ENCODE measurements at places on chromosomes 7 and 10. TPM values are rescaled to one million over a fixed set of nuclear protein-coding genes. Genes with fewer than 3 reads are reported as not detected.
A peak's percentile ranks its signal among the peaks of the same experiment; 100 is the strongest.

Gene ELOVL3
- not detected for total RNA-seq

Gene COL1A2
- total RNA-seq, result 10.2 TPM

Gene SEC31B
- total RNA-seq, result 50.5 TPM

Gene TMEM178B
- 3.7 TPM for total RNA-seq

Gene PNLIP
- not detected for total RNA-seq

Gene LDB3
- 0.10 TPM for total RNA-seq

Gene GPC2
- total RNA-seq, result 3.9 TPM

DNA sequence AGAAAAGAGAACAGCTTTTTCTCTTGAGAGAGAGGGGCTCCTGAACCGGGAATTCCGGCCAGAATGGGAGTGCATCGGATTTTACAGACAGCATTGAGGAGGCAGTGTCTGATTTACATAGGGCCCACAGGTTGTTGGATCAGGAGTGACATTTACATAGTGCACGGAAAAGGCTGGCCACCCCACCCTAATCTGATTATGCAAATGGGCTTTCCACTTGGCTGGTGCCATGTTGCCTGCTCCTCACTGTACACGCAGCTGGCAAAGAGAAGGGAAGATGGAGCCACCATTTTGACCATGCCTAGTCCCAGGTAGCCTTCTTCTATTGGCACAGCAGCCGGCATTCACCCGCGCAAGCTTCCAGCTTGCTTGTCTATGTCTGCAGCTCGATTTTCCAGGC lies 77.5 kb upstream of the FAM171A1 start:
- no peak for DNase-seq

GRCh38 chr7:150322833-150323681 lies at the start of the genes ACTR3C and LRRC61:
Gene ACTR3C (minus strand): TSS chr7:150323545. CDS start chr7:150295296, 28,249 bp downstream.
Gene LRRC61 (plus strand): TSS chr7:150323355. CDS start chr7:150336862, 13,507 bp downstream.
- DNase-seq, result peak; percentile 64

DNA sequence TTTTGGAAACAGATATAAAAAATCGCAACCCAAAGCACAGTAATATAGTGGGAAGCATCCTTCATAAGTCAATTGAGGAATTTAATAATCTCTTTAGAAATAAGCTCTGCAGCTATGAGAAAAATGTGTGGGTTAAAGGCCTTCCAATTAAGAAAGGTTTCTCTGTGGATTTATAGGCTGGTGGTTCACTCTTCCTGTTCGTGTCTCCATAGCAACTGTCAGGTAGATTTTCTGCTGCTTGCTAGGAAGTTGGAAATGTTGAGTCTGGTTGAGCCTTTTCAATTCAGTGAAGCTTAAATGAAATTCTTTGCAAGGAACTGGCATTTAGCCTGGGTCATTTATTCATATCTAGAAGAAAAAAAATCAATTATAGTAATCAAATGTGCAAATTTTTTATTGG lies 652.8 kb upstream of the CELF2 start:
- DNase-seq, result no peak

- DNase-seq, result no peak
Measured at GRCh38 chr10:122282253-122282671, 11.2 kb downstream of the BTBD16 start.

GRCh38 chr10:113916053-113916452 lies 61.6 kb downstream of the NHLRC2 start:
- DNase-seq, result no peak

DNA sequence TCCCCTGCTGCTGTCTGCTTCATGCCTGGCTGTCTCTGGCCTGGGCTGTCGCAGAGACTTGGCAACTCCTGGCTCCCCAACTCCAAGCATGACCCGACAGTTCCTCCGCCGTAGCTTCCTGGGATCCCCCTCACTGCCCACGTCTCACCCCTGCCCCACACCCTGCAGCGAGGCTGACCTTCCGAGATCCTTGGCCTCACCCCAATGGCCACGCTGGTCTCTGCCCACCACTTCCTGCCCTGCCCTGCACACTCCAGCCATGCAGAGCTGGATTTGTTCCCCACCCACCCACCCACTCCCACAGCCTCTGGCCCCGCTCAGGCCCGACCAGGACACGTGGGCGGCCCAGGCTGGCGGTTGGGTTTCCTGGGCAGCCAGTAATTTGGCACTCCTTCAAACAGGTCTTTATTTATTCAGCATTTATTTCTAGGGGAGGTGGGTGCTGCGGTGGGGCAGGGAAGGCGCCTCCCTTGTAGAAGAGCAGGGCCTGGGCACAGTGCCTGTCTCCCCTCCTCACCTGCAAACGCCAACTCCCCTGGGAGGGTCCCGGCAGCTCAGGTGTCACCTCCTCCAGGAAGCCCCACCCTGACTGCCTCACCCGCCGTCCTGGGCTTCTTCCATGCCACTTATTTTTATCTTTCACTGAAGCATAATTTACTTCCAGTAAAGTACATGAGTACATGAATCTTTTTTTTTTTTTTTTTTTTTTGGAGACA lies 25.5 kb downstream of the GTF2IRD1 start:
- DNase-seq, result no peak

GRCh38 chr7:46841248-46841647 lies 740.7 kb downstream of the TNS3 start:
- no peak for DNase-seq

DNA sequence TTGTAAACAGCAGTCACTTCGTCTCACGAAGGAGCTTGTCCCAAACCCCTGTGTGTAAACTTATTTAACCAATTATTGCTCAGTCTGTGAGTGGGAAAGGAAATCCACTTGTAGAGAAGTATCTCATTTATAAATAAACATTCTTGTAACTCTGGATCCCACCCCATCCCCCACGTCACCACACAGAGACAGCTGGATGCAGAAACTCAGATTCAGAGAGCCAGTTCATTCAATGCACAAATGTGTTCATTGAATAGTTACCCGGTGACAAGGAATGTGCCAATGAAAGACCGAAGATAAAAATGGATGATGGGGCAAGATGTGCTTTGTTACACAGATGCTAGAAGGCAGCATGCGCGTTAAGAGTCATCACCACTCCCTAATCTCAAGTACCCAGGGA lies 8.3 kb upstream of the OCM start:
- DNase-seq, result no peak

DNA sequence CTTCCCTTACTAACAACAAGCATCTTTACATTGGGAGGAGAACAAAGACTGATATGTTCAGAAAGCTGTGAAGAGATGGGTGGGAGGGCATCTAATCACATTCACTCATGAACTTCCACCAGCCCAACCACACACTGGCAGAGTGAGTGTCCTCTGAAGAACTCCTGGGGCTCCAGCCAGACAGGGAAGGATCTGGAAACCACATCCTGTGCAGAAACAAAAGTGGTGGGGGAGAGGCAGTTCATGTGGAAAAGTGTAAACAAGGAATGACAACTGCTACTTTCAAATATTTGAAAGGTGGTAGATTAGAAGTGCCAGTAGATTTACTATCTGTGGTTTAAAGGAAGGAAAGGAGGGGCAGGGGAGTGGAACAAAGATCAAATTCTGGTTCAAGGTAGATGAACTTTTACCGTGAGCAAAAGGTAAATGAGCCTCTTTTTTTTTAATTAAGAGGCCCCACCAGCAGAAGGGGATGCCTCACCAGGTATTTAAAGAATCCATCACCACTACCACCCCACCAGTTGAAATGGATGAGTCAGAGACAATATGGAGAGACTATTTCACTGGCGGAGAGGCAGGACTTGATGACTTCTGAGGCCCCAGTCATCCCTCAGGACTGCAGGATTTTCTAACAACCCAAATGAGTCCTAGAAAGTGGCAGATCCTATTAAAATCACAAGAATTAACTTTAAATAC lies 34.5 kb downstream of the GOT1 start:
- no peak for DNase-seq

- no peak for DNase-seq
Measured at GRCh38 chr10:10520491-10521385, 496.9 kb upstream of the CELF2 start.

DNA sequence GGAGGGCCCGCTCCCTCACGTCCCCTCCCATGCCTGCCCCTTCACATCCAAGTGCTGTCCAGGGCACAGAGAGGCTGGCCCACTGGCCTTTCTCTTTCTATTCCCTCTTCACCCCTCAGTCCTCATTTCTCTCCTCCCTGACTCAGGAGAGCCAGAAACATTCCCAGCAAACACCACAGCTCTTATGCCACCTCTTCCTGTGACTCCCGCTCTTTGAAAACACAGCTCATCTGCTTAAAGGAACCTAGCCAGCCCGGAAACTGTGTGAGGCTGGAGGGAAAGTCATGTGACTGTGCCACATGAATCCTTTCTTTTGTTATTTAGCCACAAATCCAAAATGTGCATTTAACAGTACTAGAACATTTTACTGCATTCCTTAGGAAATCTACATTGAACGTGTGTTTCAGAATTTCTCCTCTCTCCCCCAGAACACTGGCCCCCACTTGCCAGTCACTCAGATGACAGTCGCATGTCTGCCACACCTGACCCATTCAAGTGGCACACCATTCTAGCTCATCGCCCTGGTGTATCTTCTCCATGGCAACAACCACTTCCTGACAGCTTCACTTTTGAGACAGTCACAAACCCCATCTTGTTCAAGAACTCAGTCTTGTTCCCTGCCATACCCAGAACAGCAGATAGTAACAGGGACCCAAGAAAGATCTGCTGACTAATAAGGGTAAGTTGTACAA lies 42.8 kb downstream of the GRB10 start:
- peak; percentile 63 for DNase-seq

- no peak for DNase-seq
Measured at GRCh38 chr10:5566614-5567013, 41.9 kb downstream of the CALML3 start.

GRCh38 chr10:103473261-103473671 lies 5.8 kb downstream of the CALHM3 start:
- DNase-seq, result no peak

- no peak for DNase-seq
Measured at GRCh38 chr10:123513870-123514269, 152.3 kb upstream of the GPR26 start.

DNA sequence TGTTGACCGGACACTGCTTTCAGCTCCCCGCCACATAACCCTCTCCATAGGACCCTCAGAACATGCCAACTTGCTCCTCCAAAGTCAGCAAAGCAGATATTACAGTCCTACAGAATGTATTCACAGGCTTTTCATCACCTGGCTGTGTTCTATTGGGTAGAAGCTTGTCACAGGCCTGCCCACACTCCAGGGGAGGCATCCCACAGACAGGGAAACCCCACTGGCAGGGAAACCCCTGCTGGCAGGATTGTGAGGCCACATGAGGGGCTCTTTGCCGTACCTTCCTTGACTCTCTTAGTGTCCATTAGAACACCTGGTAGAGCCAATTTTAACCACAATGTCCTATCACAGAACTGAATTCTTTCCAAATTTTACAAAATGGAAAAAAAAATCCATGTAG lies 344.2 kb upstream of the MGMT start:
- no peak for DNase-seq

DNA sequence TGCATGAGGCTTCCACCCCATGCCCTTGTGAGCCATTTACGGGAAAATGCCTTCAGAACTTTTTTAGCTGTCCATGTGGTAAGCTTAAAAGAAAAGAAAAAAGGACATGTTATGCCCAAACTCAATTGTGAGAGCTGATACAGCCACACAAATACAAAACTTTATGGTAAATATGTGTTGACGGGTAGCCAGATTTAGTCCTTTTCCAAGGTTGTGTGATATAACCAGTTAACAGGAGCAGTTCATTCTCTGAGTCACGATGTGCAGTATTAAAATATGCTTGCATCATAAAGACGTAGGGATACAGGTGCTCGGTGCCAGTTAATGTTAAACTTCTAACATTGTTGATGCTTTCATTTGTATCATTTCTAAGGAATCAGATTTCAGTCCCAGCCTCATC lies 350.4 kb downstream of the DNAJB6 start:
- DNase-seq, result no peak

- peak; percentile 6 for DNase-seq
Measured at GRCh38 chr10:112307358-112308124, 24.3 kb downstream of the TECTB start.

- no peak for DNase-seq
Measured at GRCh38 chr10:83678850-83679249, 460.5 kb upstream of the GHITM start.

- DNase-seq, result peak; percentile 7
Measured at GRCh38 chr10:22379059-22379458, 33.8 kb downstream of the SPAG6 start.

Data from activated T-helper 1 cell treated with anti-CD3 and anti-CD28 coated beads, Interleukin-12 subunit alpha, Interleukin-12 subunit beta, Interleukin-2, Interleukin-4 antibody, amounts not matched to agents 30 ng/mL and 10 ng/mL and 1 ng/mL, durations not matched to agents 14 hours and 24 hours and 36 hours (primary cell).